ENCODE measurements at places on chromosomes 5 and 9.
A peak's percentile ranks its signal among the peaks of the same experiment; 100 is the strongest.

- DNase-seq, result no peak
Observed at GRCh38 chr9:93675336-93676150, 99.2 kb downstream of the PHF2 start.

- no peak for DNase-seq
Observed at GRCh38 chr5:41610386-41610785, 100.0 kb upstream of the PLCXD3 start.

DNA sequence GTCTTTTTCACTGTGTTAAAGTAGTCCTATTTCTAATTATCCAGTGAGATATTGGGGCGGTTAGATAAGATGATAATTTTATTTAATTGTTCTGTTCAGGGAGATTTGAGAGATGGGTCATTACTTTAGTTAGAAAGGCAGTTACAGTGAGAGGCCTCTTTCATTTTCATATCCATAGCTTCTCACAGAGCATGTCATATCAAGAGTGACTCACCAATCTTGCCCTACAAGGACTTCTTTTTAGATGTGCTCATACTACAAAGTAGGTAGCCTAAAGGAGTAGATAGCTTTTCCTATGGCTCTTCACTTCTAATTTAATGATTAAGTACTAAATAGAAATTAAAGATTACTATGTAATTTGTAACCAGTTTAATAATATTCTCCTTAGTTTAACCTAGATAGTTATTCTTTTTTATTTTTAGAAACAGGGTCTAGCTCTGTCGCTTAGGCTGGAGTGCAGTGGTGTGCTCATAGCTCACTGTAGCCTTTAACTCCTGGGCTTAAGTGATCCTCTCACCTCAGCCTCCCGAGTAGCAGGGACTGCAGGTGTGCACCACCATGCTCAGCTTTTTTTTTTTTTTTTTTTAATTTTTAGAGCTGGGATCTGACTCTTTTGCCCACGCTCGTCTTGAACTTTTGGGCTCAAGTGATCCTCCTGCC is 71.0 kb downstream of the FER start:
- peak; percentile 24 for DNase-seq

GRCh38 chr5:16842896-16843295 is 93.2 kb downstream of the MYO10 start:
- no peak for DNase-seq

DNA sequence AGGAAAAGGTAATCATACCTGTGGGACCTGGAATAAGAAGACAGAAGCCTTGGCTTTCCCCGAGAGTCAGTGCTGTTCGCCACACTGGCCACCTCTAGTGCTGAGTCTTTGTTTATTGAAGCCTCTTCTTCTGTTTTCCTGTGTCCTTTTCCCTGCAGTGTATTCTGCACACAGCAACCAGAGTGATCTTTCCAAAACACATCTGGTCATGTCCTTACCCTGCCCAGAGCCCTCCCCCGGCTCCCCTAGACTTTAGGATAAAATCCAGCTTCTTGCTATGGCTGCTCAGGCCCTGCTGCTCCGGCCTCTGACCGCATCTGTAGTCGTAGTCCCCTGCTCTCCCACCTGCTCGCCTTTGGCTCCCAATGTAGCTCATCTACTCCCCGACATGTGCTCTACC is 28.3 kb downstream of the GALNT10 start:
- DNase-seq, result no peak

DNA sequence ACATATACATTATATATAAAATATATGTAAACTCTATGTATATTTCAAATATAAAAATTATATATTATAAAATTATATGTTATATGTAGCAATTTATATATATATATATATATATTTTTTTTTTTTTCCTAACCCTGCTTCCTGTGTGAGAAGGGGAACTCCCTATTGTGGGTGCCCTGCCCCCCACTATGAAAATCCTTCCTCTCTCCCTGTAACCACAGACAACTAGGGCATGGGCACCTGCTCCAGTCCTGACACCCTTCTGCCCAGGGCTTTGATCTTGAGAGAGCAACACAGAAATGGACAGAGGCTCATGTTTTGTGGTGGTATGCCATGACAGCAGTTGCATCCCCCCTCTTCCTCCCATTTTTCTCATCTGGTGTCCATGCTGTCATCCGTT is 148.7 kb upstream of the IL12B start:
- no peak for DNase-seq

DNA sequence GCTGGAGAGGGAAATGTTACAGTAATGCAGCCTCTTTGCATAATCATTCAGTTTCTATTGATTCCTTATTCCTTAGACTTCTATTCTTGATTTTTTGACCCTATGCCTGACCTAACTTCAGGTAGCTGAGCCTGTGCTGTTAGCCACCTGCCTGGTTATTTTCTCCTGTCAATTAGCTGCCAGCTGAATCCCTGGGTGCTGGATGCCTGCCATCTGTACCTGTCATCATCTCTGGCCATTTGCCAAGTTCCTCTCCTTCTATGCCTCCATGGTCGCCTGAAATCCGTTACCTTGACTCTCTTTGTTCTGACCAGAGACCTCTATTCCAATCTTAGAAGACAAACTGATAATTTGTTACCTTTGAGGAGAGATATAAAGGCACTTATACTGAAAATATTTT is 178.3 kb downstream of the CAVIN4 start:
- DNase-seq, result no peak

- DNase-seq, result no peak
Observed at GRCh38 chr5:39453606-39454005, 28.8 kb upstream of the DAB2 start.

- DNase-seq, result peak; percentile 67
Observed at GRCh38 chr5:96752341-96753016, 55.3 kb downstream of the ERAP1 start.

- DNase-seq, result no peak
Observed at GRCh38 chr9:124881138-124881743, 19.3 kb downstream of the ARPC5L start.

DNA sequence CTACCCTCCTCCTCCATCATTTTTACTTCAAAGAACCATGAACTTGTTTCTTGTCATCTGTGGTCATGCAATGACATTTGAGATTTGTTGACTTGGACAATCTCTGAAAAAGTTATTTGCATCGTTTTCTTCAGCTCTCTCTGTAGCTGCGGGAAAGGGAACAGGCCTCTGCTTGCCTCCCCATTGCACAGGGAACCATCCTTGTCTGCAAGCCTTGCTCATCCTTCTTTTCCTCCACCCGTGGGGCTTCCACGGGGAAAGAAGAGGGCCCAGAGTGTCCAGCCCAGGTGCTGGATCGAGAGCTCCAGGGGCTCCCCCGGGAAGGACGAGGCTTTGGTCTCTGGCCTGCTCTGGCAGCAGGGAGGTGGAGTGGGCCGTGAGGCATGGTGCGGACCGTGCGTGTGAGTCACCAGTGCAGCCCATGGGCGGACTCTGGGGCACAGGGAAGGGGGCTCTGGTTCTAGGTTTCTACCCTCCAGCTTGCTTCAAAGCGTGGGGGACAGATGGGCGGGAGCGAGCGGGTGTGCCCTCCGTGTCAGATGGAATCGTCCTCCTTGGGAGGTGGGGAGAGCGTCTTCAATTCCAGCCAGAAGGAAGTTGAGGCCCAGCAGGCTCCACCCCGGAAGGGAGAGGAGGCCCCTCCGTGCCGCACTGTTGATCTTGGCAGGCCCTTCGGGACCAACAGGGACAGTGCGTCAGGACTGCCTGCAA is 6.0 kb upstream of the IRX4 start:
- no peak for DNase-seq

GRCh38 chr5:67887748-67888161 is 327.8 kb upstream of the PIK3R1 start:
- DNase-seq, result no peak

DNA sequence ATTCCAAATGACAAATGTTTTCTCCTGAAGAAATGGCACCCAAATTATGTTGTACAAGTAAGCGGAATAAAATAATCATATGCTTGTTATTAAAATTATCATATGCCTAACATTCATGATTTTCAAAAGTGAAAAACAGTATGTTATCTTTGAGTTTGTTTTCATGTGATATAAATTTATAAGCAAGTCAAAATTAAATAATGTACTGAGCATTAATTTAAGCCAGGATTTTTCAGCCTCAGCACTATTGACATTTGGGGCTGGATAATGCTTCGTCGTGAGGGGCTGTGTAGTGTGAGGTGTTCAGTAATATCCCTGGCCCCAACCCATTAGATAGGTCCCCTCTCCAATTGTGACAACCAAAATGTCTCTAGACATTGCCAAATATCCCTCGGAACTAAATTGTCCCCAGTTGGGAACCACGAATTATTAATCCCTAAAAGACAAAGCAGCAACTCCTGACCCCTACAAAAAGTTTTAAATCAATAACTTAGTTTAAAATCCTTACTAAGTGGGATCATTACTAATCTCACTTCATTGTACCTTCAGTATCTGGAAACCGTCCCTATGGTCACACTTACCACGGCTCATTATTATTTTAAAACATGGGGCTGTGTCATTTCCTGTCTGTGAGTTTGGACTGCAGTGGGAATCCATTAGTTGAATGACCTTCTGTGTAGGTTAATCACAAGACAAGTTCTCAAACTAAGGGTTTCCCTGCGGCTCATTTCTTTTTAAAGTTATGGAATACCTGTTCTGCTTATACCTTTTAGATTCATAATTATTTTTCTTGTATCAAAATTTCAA is 1.3 kb upstream of the NNT start:
- peak; percentile 66 for DNase-seq

DNA sequence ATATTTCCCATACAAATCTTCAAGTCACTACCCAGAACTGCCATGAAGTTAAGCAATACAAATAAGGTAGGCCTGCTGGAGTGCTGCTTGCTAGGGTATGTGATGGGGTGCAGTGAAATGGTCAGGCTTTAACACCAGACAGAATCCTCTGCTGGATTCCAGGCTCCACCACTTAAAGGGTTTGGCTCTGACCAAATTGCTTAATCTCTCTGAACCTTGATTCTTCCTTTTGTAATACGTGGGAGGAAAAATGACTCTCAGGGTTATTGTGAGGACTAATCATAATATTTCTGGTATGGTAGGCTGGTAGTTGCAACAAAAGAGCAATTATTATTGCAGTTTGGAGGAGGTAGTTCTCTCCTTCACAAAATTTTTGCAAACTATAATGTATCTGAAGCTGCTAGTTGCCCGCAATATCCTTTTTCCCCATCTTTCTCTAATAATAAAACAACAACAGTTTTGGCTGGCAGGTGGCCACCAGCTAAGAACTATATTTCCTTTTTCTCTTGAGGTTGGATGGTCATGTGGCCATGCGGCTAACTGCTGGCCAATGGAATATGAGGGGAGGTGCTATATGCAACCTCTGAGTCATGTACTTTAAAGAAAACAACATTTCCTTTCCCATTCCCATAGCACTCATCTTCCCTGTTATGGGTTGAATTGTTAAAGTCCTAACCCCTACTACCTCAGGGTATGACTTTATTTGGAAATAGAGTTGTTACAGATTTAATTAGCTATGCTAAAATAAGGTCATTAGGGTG is 44.1 kb downstream of the CCL28 start:
- DNase-seq, result peak; percentile 35

DNA sequence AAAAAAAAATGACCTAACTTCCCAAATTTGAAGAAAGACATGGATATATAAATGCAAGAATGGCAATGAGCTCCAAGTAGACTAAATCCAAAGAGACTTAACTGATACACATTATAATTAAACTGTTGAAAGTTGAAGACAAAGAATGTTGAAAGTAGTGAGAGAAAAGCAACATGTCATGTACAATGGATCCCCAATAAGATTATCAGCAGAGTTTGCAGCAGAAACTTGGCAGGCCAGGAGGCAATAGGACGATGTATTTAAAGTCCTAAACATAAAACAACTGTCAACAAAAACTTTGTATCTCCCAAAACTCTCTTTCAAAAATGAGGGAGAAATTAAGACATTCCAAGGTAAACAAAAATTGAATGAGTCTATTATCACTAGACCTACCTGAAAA is 8.6 kb upstream of the DIRAS2 start:
- no peak for DNase-seq

- DNase-seq, result peak; percentile 66
Observed at GRCh38 chr5:113022661-113023060, 46.1 kb downstream of the DCP2 start.

- no peak for DNase-seq
Observed at GRCh38 chr9:886886-887285, 45.4 kb downstream of the DMRT1 start.

DNA sequence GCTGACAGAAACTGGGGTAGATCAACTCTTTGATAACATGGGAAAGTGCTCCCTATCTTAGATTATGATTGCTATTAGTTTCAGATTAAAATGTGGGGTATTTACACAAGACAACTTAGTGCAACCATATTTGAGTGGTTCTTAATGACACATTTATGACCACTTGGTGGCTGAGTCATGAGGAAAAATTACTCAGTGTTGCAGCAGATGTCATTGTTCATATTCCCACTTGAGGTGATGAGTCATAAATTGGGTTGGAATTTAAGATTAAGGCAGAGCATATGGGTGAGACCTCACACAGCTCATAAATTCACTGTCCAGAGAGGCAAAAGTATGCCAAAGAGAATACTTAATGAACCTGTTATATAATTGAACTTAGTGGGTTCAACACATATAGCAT is 408.3 kb downstream of the DMRT2 start:
- DNase-seq, result peak; percentile 85

DNA sequence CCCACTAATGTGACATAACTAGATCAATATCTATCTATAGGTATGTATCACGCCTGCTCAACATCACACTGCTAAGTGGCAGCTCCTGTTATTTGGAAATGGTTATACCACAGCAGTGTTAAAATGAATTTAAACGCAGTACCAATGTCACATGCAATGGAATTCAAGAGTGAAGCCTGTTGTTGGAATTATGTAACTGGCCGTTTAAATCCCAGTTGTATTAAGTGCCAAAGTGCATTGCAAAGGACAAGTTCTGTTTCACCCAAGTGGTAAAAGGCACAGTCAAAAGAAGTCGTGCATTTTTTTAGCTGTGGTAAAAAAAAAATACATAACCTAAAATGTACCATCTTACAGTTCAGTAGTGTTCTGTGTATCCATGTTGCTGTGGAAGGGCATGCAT is 4.3 kb downstream of the NTRK2 start:
- no peak for DNase-seq

GRCh38 chr9:96025995-96026602 is 150.6 kb downstream of the ERCC6L2 start:
- no peak for DNase-seq

GRCh38 chr5:78578015-78578414 is 70.6 kb downstream of the LHFPL2 start:
- DNase-seq, result no peak

DNA sequence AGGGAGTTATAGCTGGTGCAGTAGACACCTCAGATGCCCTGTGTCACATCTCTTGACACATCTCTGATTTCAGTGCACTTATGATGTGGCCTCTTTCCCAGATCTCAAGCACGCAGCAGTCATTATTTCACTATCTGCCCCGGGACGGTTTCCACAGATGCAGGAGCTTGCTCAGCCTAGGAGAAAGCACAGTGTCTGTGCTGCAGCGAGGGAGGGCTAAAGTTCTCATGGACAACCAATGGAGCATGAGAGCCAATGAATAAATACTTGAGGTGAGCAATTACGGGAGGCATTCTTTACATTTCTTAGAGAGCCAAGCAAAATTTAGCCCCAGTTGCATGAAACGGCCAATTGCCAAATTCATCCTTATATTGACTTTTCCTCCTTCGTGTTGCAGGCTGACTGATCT is 7.4 kb upstream of the MOB3B start:
- DNase-seq, result no peak

- no peak for DNase-seq
Observed at GRCh38 chr9:128296340-128297220, 20.5 kb downstream of the SWI5 start.
